Skeletal muscle tissue (tissue), 5 donors: ENCODE measurements at places on chromosomes 6 and 20. TPM values are rescaled to one million over a fixed set of nuclear protein-coding genes. Genes with fewer than 3 reads are reported as not detected.

KIAA1755 gene
- total RNA-seq, result 3.7 TPM

SNAP91 gene
- 2.1 TPM for total RNA-seq

CCN5 gene
- total RNA-seq, result not detected

PMEPA1 gene
- total RNA-seq, result 5.2 TPM

NFATC2 gene
- 3.1 TPM for total RNA-seq

GGT7 gene
- 2.6 TPM for total RNA-seq

PDE7B gene
- 13.6 TPM for total RNA-seq

SLPI gene
- total RNA-seq, result not detected

C6orf52 gene
- total RNA-seq, result not detected

KCNK15 gene
- under 0.01 TPM for total RNA-seq

FHL5 gene
- total RNA-seq, result 2.1 TPM

SYNDIG1 gene
- total RNA-seq, result 2.6 TPM

PNLDC1 gene
- total RNA-seq, result not detected

RNF182 gene
- under 0.01 TPM for total RNA-seq
